Fibroblast of the aortic adventitia (primary cell): ENCODE measurements at places on chromosomes 7 and 10.

DNA sequence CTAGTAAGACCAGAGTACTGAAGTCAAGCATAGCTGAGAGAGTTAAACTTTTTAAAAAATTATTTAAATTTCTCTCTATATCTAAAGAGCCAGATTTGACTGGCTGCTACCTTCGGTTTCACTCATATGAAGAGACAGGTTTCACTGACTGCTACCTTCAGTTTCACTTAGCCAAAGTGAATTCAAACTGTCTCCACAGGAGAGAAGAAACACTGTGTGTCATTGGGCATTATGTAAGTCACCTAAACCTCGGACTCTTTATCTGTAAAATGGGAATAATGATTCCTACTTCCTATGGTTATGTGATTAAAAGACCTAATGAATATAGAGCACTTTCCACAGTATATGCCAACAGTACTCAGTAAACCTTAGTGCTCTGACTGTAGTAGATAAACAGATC lies 41.6 kb upstream of the MET start:
- DNase-seq: no peak

GRCh38 chr10:79166312-79166721 lies 97.6 kb downstream of the ZMIZ1 start:
- no peak for DNase-seq

DNA sequence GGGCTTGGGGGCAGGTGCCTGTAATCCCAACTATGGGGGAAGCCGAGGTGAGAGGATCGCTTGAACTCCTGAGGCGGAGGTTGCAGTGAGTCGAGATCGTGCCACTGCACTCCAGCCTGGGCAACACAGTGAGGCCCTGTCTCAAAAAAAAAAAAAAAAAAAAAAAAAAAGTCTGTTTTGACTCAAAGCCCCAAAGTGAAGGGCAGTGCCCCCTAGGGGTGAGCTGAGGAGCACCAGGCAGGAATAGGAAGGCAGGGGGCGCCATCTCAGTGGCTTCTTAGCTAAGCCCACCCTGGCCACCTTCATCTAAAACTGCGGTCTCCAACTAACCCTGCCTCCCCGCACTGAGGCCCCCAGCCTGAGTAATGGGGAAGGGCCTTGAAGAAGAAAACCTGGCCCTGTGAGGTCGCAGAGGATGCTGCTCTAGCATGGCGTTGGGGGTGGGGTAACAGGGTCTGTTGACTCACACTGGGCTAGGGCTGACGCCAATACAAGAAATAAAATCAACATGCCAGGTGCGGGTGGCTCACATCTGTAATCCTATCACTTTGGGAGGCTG lies 9.8 kb downstream of the PODXL start:
- no peak for DNase-seq

- no peak for DNase-seq
These were observed 29.6 kb upstream of the ICA1 start for GRCh38 chr7:8291397-8292141.

- no peak for DNase-seq
These were observed 444.0 kb upstream of the ZWINT start for GRCh38 chr10:56805022-56805421.

DNA sequence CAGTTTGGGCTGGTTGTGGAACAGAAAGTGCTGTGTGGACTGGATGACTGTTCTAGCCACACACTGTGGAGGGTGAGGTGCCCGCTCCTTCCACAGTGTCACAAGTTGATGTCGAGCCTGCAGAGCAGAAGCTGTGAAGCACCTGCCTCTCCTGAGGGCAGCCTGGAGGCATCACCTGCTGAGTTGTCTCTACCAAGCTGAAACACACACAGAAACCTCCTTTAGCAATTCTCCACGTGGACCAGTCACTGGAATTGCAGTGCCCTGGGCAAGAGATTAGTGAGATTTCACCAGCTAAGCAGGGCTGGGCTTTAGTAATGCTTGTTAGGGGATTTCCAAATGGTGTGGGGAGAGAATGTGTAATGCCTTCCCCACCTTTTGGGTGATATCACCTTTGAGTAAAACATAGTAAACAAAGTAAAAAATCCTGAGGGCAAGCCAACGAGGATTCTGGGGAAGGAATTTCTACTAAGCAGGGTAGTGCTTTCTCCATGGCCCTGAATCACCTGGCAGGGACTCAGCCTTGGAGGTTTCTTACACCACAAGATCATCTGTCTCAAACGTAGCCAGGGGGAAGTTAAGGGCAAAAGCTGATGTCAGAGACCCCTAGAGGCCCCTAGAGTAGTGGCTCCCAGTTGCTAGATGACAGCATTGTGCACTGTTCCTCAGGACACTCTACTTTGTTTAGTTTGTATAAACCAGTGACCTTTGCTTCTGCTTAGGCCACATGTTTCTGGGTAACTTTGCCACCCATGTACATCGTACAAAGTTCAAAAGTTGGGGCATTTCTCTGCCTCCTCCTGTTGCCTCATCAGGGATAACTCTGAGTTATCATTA lies 233.1 kb upstream of the IGFBP3 start:
- no peak for DNase-seq

DNA sequence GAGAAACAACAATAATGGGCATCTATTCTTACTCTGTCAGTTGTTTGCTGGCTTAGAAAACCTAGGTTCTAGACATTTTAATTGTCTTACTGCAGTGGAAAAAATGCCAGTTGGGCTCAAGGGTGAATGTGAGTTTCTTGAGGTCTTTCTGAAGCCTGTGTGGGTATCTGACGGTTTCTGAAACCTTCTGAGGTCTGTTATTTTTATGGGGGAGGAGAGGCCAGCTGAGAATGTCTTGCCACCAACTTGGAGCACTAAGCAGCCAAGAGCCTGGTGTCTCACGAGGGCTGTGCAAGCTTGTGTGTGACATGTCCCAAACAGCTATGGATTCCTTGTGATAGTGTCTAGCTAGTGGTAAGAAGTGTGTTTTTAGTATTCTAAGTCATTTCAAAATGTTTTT lies 24.2 kb upstream of the DDC start:
- no peak for DNase-seq

GRCh38 chr10:103141950-103142349 lies 51.1 kb downstream of the NT5C2 start:
- DNase-seq: no peak

- no peak for DNase-seq
These were observed 59.3 kb downstream of the OAT start for GRCh38 chr10:124359336-124359832.

GRCh38 chr10:95309958-95310357 lies 19.2 kb upstream of the PDLIM1 start:
- no peak for DNase-seq

DNA sequence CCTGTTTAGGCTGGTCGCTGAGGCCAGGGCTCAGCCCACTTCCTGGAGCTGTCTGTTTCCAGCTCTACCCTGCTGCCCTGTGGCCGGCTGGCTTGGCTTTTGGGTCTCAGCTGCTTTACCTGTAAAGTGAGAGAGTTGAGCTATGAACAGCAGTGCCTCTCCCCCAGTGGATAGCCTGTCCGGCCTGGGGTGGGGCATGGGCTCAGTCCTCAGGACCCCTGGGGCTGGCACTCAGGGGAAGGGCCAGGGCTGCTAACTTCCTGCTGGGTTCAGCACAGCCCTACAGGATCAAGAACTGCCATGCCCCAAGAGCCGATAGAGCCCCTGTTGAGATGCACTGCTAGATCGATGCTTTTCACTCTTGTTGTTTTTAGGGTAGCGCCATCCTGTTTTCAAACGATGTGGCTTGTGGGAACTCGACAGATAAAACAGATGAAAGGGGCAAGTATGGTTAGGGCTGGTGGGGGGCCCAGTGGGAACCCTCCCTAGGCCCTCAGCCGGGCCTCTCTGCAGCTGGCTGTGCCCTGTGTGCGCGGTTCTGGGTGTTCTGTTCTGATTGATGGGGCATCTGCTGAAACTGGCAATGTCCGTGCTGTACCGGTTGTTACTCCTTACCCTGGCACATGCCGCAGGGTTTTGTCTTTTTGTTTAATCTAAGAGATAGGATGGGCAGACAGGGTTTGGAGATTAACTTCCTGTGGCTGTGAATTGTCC lies 10.0 kb upstream of the SFRP5 start:
- no peak for DNase-seq

DNA sequence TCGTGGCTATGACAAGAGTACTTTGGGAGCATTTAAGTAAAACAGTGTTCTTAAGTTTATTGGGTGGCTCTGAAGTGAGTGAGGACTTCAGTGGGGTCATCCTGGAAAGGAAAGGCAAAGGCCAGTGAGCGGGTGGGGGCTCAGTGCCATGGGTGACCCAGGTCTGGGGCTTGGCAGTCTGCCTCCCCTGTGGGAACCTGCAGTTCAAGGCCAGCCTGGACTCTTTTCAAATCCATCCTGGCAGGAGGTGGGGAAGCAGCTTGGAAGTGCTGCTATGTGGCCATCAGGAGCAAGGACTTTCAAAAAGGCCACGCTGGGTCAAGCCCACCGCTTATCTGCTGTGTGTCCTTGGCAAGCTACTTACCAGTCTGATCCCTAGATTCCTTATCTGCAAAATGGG lies 148.9 kb upstream of the NPS start:
- no peak for DNase-seq

DNA sequence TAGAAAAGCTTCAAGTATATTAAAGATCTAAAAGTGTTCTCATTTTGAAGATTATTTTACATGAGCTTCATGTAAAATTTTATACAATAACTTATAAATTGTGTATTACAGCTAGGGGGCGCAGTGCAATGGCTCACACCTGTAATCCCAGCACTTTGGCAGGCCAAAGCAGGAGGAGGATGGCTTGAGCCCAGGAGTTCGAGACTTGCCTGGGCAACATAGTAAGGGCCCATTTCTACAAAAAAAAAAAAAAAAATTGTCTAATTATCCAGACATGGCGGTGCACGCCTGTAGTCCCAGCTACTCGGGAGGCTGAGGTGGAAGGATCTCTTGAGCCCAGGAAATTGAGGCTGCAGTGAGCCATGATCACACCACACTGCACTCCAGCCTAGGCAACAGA lies 16.6 kb downstream of the ACBD5 start:
- DNase-seq: peak; percentile 49

- DNase-seq: peak; percentile 56
These were observed 15.9 kb upstream of the SLC25A16 start for GRCh38 chr10:68543004-68543918.

GRCh38 chr10:35910234-35910633 lies 268.1 kb upstream of the FZD8 start:
- DNase-seq: peak; percentile 93

GRCh38 chr10:663466-663751 lies 26.1 kb downstream of the DIP2C start:
- DNase-seq: no peak

GRCh38 chr7:129556607-129557133 lies 54.3 kb downstream of the SMKR1 start:
- no peak for DNase-seq

GRCh38 chr10:35307297-35307696 lies 29.0 kb upstream of the CCNY start:
- peak; percentile 60 for DNase-seq

GRCh38 chr7:10802526-10802925 lies 171.1 kb upstream of the PHF14 start:
- DNase-seq: no peak

- DNase-seq: no peak
These were observed 3.5 kb downstream of the TSC22D4 start for GRCh38 chr7:100475549-100475948.

DNA sequence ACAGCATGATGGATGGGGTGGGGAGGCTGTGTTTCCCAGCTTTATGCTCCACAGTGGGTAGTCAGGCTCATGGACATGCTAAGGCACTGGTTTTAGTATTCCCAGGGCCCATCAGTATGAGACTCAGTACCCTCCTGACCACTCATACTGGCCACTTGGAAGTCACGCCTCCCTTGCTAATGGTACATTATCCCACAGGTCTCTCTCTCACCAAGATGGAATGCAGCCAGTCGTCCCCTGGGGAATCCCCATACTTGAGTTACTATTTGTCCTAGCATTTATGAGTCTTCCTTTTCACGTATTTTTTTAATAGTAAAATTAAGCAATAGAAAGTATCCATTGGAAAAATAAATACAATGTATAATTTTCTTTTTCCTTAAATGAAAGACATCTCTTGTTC lies 80.6 kb upstream of the TBX20 start:
- no peak for DNase-seq

GRCh38 chr7:14403587-14403986 lies 414.1 kb upstream of the ETV1 start:
- peak; percentile 6 for DNase-seq

- DNase-seq: no peak
These were observed 227.1 kb downstream of the KCNMA1 start for GRCh38 chr10:77410523-77410922.

DNA sequence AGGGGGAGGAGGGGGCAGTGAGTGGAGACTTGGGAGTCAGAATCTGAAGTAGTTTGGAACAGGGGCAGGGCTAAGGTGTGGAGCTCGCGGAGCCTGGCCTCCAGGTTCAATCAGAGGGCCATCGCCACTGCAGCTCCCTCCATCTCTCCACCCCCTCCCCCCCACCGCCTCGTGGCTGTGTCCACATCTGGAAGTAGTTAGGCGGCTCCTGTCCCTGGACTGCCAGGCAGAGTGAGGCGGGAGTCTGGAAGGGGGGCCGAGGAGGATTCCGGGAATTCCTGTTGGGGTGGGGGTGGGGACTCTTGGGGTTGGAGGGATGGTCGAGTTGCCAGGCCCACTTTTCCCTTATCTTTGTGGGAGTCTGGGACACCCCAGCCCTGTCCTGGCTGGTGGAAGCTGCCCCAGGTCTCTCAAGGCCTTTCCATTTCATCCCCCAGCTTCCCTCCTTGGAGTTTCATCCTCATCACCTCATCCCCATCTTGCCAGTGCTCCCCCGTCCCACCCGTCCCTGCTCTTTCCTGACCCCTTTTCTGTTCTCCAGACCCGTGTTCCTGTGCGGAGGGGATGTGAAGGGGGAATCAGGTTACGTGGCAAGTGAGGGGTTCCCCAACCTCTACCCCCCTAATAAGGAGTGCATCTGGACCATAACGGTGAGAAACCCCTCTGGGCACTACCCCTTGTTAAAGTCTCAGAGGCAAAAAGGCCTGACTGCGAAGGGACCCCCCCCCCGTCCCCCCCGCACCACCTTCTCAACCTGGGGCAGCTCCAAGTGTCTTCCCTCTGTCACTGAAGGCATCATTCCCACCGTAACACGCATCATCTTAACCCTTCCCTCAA lies 944 bp downstream of the PCOLCE start:
- peak; percentile 88 for DNase-seq

DNA sequence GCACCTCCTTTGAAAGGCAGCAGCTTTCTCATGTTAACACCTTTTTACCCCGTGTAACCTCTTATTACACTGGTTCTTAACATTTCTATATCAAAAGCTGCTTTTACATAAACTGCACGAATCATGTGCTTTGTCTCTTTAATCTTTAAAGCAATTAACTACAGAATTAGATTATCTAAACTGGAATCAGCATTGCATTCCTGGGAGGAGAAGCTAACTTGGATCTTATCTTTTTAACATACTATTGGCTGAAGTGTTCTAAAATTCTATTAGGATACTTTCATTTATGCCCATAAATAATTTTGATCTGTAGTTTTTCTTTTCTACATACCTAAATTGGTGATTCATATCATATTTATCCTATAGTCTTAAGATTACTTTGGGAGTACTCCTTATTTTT lies 428.4 kb upstream of the IGFBP3 start:
- no peak for DNase-seq
